Left kidney (tissue), 8 donors: ENCODE measurements at places on chromosomes 16 and 17. TPM values are rescaled to one million over a fixed set of nuclear protein-coding genes. Genes with fewer than 3 reads are reported as not detected.

CPNE2 gene
- polyA plus RNA-seq, result 27.4 TPM

QPRT gene
- 148 TPM for polyA plus RNA-seq

SPATA32 gene
- 0.38 TPM for polyA plus RNA-seq

TBX6 gene
- polyA plus RNA-seq, result 1.1 TPM

TP53TG3E gene
- polyA plus RNA-seq, result not detected

NPIPB2 gene
- 13.6 TPM for polyA plus RNA-seq

TNRC6C gene
- 17.1 TPM for polyA plus RNA-seq

HOXB5 gene
- 38.2 TPM for polyA plus RNA-seq

DNA sequence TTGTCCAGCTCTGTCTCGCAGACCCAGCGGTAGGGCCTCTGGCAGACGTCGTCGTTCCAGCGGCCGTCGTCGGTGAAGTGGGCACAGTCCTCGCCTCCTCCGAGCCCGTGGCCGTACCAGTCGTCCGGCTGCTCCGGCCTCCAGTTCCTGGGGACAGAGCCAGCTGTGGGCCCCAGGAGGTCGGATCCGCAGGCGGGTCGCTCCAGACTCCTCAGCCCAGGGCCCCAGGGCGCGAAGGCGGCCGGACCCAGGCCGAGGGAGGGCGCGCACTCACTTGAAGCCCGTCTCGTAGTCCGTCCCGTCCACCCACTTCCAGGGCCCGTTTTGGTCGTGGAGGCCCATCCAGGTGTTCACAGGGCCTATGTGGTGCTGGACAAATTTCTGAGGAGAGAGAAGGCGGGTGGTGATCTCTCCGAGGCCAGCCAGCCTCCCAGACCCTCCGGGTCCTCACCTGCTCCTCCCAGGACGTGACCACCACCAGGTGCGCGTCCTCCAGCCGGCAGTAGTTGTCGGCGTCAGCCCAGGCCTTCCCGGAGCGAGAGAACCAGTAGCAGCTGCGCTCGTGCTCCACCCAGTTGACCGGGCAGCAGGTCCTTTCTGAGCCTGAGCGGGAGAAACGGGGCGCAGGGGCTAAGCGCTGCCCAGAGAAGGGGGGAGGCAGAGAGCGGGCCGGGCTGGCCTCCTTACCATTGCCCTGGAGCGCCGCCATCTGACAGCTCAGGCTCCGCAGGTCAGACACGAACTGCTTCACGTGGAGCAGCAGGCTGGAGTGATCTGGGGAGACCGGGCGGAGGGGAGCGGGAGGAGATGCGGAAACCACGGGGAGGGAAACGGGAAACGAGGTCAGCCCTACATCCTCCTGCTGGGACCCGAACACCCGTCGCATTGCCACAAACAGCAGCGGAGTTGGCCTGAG lies 5.2 kb downstream of the ASGR1 start:
- DNase-seq, result peak; percentile 53

DNA sequence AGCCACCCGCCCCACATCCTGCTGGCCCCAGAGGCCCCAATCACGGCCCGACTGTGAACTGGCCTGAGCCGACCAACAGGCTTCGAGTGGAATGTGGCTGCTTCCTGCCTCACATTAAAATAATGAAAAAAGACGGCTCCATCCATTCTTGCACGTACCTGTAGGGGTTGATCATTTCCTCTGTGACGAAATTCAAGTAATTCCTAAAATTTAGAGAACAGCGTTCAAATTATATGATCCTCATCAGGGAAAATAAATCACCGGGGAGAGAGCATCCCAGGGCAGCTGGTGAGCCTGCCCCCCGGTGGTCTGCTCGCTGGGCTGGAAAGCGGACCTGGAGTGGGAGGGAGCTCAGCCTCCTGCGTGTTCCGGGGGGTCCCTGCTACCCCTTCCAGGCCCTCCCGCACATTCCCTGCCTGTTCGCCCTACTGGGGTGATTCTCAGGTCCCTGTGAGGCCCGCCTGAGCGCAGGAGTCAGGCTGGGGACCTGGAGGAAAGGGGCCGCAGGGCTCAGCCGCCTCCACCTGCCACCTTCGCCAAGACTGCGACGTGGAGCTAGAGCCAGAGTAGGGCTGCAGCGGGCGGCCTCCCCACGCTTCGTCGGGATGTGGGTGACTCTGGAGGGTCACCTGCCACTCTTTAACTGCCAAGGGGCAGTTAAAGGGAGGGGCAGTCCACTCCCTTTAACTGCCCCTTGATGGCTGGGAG lies 28.9 kb downstream of the SLC7A5 start:
- no peak for DNase-seq

DNA sequence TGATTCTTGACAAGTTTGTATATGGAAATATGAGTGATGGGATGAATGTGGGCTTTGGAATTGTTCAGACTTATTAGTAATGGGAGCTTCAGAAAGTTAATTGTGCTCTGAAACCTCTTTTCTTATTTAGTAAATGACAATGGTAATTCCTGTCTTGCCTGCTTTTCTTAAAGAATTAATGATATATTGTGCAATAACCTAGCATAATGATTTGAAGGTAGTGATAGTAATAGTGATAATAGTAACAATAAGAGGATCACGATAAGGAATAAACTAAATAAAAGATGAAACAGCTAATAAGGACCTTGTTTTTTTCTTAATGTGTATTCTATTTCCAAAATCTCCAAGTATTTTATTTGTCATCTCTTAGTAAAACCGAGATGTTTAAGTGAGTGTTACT lies 245.0 kb upstream of the CPHXL start:
- DNase-seq, result no peak

DNA sequence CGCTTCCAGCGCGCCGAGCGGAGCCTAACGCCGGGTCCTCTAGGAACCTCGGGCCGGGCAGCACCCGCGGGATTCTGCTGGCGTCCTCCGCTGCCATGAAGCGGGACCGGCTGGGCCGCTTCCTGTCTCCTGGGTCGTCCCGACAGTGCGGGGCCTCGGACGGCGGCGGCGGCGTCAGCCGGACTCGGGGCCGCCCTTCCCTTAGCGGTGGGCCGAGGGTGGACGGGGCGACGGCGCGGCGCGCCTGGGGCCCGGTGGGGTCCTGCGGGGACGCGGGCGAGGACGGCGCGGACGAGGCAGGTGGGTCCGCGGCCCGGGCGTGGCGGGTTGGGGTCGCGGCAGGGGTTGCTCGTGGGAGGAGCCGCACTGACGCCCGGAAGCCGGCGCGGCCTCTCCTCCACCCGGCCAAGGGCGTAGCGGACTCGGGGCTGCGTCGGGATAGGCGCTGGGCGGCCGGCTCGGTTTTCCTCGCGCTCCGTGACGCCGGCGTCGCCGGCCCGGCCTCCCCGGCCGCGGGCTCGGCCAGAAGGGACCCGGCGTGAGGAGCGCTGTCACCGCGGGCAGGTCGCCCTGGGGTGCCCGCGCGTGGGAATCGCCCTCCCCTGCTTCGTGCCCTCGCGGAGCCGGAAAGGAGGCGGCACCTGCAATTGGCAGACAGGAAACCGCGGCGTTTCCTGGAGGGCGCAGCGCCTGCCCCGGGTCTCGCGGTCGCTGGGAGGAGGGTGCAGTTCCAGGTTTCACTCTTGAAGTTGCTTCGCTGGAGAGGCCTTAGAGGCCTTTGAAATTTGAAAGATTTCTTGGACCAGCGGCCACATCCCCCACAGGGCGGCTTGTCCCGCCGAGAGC lies 432 bp downstream of the ZNF276 start:
- no peak for DNase-seq

- DNase-seq, result no peak
Observed at GRCh38 chr17:7167832-7168231, 11.3 kb downstream of the ASGR1 start.

DNA sequence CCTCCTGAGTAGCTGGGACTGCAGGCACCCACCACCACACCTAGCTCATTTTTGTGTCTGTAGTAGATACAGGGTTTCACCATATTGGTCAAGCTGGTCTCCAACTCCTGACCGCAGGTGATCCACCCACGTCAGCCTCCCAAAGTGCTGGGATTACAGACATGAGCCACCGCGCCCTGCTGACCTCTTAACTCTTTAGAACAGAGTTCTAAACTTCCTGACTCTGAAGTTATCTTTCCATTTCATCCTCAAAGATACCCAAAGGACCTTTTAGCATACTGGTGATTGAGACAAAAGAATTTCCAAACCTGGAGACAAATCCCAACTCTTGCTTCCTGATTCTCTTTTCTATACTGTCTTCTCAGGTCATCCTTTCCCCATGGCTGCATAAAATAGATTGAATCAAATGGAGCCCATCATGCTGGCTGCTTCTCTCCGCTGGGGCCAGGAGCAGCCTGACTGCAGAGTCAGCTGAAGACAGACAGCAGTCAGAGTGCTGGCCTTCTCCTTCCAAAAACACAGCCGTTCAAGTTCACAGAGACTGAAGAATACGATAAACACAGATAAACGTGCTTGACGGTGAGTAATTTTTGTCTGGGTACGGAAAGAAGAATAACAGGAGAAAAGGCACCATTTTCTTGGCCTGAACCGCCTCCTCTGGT lies 76.5 kb upstream of the ATF7IP2 start:
- DNase-seq, result no peak

GRCh38 chr17:36993227-36993626 lies 44.5 kb downstream of the AATF start:
- no peak for DNase-seq

GRCh38 chr16:89115216-89115861 lies 21.7 kb downstream of the ACSF3 start:
- no peak for DNase-seq

GRCh38 chr16:81315271-81316175 lies 761 bp downstream of the GAN start:
- DNase-seq, result peak; percentile 35

DNA sequence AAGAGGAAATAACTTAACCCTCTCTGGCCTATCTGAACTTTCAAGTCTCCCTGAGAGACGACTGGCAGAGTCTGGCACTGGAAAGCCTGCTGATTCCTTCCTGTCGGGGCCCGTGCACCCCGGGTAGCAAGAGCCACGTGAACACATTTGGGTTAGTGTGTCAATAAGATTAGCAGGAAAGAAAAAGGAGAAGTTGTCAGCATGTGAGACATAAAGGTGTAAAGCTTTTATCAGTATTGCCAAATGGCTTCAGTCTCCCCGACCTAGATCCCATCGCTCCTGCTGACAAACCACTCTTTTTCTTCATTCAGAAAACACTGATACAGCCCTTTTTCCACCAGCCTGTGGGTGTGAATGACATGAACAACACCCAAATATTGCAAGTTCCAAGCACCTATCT lies 74.4 kb downstream of the CCT6B start:
- no peak for DNase-seq

GRCh38 chr17:43524945-43525575 lies 21.1 kb downstream of the ETV4 start:
- DNase-seq, result no peak
